ENCODE measurements at places on chromosomes 6 and 20.

DNA sequence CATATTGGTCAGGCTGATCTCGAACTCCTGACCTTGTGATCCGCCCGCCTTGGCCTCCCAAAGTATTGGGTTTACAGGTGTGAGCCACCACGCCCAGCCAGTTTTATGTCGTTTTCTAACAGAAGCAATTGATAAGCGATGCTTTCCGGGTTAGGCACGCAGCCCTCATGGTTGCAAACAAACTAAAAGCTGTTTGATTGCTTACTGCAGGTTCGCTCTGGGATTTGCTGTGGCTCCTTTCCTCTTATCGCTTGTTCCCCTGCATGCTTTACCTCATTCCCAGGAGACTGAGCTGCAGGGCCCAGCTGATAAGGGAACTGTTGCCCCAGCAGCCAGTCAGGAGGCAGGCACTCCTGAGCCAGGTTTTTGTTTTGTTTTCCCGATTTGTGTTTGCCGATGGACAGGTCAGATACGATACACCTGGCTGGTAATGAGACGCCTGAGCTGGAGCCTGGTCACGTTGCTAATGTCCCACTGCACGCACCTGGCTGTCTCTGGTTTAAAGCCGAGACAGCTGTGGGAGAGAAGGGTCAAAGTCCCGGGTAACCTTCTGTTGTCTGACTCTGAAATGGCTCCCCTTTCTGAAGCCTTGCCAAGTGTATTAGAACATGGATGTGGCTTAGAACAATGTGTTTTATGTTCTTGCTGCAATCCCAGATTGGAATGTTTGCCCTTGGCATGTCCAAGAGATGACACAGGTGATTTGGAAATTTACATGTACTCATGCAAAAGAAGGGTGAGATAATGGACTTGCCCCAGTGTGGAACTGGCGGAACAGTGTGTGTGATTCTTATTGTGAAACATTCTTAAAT is 19.9 kb downstream of the DSP start:
- no peak for DNase-seq

DNA sequence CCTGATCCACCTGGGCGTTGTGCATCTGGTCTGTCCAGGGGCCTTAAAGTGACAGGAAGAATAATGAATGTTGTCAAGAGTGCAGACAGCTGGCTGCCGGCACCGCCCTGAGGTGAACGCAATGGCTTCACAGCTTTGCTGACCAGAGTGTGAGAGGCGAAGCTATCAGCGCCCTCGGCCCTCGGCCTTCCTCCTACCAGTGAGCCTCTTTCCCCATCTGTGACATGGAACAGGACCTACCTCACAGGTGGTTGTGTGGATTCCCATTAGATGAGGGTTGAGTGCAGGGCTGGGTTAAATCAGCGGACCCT is 54.8 kb downstream of the CTCFL start:
- no peak for DNase-seq

GRCh38 chr20:23031346-23031745 is 3.8 kb upstream of the SSTR4 start:
- no peak for DNase-seq

DNA sequence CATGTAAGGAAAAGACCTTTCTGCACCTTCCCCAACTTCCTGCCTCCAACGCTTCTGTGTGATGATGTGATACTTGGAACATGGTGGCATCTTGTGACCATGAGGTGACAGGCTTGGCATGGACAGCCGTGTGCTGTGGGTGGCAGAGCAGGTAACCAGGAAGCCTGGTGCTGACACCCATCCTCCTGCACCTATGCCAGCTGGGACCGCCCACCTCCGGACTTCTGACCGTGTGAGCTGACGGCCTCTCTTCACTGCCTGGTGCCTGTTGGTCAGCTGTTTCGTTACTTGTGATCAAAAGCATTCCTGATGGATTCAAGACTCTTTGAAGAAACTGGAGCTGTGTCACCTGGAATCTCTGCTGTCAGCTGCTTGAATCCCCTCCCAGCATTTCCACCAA is 70.3 kb downstream of the TMEM242 start:
- no peak for DNase-seq

GRCh38 chr6:62640749-62641148 is 354.7 kb upstream of the KHDRBS2 start:
- no peak for DNase-seq

DNA sequence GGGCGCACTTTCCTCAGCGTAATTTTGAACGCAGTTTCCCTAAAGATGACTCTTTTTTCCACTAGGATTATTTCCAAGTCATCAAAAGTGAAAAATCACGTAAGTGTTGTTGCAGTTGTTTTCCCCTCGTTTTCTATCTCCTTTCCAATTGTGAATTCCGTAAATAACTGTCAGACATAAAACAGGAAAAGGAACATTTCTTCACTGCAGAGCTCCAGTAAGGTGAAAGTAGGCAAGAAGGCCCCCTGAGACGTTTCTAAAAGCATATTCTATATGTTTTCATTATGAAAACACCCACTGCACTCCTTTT is 17.8 kb downstream of the HIVEP2 start:
- no peak for DNase-seq
